Right lobe of liver (tissue), 6 donors: ENCODE measurements at places on chromosomes 2 and 18. TPM values are rescaled to one million over a fixed set of nuclear protein-coding genes. Genes with fewer than 3 reads are reported as not detected.

MBD5 gene
- total RNA-seq = 15.2 TPM

UBR3 gene
- total RNA-seq = 30.6 TPM

- no peaks in the 10 kb centered on the region for H3K36me3 ChIP-seq
- H3K4me1 ChIP-seq = no peaks in the 10 kb centered on the region
- DNase-seq = no peak
Measured at GRCh38 chr18:12811191-12811950, 72.7 kb downstream of the PTPN2 start.

DNA sequence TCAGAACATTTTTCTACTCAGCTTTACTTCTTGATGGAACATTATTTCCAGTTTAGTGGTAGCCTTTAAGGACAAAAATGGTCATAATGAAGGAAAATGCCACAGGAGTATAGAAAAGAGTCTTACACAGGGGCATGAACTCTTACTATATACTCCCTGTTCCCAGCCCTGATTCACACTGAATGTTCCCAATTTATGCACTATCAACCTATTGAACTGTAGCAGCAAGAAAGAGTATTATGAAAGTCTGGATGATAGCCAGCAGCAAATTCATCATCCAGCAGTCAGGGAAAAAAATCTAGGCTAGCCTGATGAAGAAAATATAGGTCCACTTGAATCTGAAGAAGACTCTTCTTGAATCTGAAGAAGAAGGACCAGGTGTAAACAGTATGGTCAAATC, 1170.3 kb upstream of the CHAC2 start:
- H3K4me1 ChIP-seq = no peaks in the 10 kb centered on the region
- H3K27me3 ChIP-seq = no peaks in the 10 kb centered on the region
- no peak for DNase-seq
- no peaks in the 10 kb centered on the region for H3K36me3 ChIP-seq
- H3K27ac ChIP-seq = no peak overlapping the region
- no peak overlapping the region for H3K4me3 ChIP-seq

DNA sequence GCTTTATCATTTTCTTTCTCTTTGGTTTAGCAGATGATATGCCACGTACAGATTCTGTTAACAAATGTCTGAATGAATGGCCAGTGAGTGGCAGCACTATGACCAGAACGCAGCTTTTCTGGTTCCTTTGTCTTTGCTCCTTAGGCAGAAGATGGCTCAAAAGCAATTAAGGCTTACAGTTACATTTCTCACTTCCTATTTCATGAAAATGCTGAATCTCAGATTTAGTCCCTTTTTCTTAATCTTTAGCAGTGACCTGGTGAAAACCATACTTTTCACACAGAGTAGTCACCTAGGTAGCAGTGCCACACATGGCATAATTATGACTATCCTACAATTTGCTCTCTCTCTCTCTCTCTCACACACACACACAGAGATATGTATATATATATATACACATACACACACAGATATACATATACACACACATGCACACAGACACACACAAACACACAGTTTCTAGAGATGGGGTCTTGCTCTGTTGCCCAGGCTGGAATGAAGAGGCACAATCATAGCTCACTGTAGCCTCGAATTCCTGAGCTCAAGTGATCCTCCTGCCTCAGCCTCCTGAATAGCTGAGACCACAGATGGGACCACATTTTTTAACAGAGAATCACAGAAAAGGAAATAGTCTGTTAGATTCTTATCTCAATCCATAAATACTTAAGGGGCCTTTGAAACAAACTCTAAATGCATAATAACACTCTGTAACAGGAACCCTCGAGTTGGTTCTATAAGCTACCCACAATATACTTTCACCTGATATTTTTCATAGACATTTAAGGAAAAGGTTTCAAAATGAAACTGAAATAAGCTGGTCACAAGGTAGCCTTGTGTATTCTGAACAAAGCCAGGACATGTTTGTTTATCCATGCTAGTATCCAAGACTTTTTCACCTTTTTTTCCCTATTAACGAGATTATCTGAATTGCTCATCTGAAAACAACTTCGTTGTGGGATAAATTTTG, 11.6 kb downstream of the PDE6D start:
- DNase-seq = no peak
- no peak overlapping the region for H3K27ac ChIP-seq

DNA sequence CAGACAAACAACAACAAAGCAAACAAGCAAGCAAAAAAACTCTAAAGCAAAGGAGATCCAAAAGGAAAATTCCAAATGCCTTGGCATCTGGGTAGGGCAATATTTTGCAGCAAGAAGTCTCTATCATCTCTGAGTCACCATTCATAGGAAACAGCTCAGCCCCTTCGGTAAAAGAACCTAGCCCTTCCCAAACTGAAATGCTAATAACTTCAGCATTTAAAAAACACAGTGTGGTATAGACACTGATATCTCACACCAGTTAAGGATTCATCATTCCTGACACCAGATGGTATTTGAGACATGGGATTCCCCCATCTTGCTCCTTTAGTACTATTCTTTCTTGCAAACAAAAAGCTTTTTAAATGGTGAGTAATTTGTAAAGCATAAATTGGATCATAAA, 491.8 kb downstream of the TXNL1 start:
- H3K27me3 ChIP-seq = no peaks in the 10 kb centered on the region
- no peak overlapping the region for H3K27ac ChIP-seq
- H3K4me3 ChIP-seq = no peak overlapping the region
- no peaks in the 10 kb centered on the region for H3K36me3 ChIP-seq

DNA sequence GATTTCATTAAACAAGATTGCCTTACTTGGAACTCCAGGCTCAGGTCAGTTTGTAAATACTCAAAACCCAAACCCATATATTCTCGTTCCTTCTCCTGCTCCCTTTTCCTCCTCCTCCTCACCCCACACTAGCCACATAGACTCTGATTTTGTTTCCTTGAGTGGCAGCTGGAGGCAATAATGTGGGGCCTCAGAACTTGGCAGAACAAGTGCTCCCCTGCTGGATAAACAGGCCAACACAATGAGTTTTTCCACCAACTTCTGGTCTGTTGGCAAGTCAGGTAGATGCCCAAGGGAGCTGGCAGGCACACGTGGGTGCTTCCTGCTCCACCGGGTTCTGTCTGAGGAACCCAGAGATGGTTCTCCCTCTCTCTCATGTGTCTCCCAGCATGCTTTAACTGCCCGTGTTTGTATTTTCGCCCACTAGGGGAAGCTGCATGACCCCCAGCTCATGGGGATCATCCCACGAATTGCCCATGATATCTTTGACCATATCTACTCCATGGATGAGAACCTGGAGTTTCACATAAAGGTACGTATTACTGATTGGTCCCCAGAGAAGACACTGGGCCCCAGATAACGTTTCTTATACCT, 61.9 kb downstream of the KIF5C start:
- no peaks in the 10 kb centered on the region for H3K4me1 ChIP-seq
- no peak overlapping the region for H3K4me3 ChIP-seq
- no peak overlapping the region for H3K27ac ChIP-seq
- DNase-seq = no peak
- H3K36me3 ChIP-seq = no peaks in the 10 kb centered on the region

DNA sequence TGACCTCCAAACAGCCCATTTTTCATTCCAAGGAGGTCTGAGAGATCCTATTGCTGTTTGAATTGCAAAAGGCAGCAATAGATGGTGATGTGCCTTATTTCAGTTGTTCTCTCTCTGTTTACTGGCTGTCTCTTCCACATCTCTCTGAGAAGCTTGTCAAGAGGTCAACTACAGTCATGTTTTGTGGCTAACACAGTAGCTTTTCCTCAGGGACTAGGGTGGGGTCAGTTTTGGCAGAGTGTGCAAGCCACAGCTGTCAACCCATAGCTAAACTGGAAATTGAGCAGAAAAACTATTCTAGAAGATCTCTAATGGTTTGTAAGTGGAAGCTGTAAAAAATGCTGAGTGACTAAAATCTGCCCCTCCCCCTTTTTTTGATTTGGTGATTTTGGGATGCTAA, 67.1 kb downstream of the DIS3L2 start:
- H3K27ac ChIP-seq = no peak overlapping the region
- DNase-seq = no peak
- H3K4me3 ChIP-seq = no peak overlapping the region
- H3K27me3 ChIP-seq = no peaks in the 10 kb centered on the region
- H3K4me1 ChIP-seq = no peaks in the 10 kb centered on the region

DNA sequence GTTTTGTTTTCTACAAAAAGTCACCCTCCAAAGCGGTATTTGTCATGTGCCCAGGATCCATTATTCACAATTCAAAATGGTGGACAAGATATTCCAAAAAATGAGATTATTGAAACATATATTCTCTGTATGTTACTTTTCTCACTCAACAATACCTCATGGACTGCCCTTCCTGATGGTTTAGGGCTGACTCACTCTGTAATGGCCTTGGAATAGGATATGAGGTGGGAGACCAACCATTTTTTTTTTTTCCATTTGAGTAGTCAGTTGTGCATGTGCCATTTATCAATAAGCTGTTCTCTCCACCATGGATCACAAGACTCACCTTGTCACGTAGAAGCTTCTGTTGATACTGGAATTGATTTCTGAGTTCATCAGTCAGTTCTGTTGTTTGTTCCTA, 64.5 kb downstream of the LYPD6 start:
- H3K27me3 ChIP-seq = no peaks in the 10 kb centered on the region
- no peak overlapping the region for H3K4me3 ChIP-seq
- DNase-seq = no peak
- no peaks in the 10 kb centered on the region for H3K4me1 ChIP-seq

DNA sequence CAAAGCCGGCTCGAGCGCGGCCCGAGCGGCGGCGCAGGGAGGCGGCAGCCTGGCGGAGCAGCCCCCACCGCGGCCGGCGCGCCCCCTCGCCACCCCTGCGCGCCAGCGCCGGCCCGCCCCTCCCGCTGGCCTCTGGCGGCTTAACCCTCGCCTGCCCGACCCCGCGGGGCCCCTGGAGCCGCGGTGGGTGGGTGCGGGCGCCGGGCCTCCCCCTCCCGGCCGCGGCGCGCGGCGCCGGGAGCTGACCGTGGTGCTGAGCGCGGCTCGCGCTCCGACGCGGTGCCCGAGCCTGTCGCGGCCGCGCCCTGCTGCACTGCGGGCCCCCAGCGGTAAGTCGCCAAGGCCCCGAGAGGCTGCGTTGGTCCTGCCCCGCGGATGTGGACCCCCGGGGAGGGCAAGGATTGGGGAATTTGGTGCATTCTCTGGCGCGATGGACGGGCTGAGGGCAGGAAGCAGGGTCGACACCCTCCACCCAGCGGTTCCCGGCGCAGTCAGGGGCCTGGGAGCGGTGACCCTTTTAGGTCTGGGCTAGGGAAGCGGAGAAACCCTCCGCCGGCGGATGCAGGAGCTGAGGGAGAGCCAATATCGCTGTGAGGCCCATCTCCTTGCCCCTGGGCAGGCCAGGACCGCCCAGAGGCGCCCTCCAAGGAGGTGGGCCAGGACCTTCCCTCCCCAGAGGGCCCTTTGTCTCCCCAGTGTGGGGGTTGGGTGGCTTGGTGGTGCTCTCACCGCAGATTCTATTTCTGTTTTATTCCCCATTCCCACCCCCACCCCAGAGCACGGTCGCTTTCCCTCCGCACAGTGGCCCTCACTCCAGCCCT, 923 bp downstream of the AMER3 start:
- no peaks in the 10 kb centered on the region for H3K36me3 ChIP-seq
- no peaks in the 10 kb centered on the region for H3K4me1 ChIP-seq
- DNase-seq = no peak
- H3K4me3 ChIP-seq = no peak overlapping the region
- H3K27ac ChIP-seq = no peak overlapping the region
- H3K27me3 ChIP-seq = peaks cover 3% of the 10 kb centered on the region

DNA sequence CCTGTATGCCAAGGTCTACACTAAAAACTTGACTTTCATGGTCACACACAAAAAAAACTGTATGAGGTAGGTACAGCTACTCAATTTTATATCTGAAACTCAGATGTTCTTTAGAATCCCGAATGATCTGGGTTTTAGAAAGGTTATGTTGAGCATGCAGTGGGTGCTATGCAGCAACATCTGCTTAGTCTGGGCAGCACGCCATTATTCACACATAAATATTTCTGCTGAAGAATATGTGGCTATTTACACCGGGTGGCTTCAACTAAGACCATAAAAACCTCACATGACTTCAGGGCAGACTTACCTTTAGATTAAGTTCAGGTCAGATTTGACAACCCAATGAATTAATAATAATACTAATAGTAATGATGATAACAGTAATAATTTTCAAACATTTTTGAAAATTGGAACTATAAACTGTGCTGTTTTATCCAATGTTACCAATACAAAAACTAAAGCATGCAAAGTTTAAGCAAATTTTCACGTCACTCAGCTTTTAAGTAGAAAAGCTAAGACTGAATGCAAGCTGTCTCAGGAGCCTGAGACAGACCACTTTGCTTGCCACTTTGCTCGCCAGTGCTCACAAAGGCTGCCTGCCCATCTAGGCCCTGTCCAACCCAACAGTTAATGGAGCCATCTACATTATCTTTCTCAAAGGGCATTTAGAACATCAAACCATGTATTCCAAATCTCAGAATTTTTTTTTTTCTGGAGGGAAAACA, 292.0 kb downstream of the CNTNAP5 start:
- H3K36me3 ChIP-seq = no peaks in the 10 kb centered on the region
- no peaks in the 10 kb centered on the region for H3K27me3 ChIP-seq
- no peak for DNase-seq
- no peak overlapping the region for H3K4me3 ChIP-seq
- H3K4me1 ChIP-seq = no peaks in the 10 kb centered on the region

GRCh38 chr2:16103614-16104314, 163.4 kb downstream of the MYCN start:
- H3K27me3 ChIP-seq = no peaks in the 10 kb centered on the region
- DNase-seq = no peak
- no peaks in the 10 kb centered on the region for H3K36me3 ChIP-seq
- peak overlapping the region; percentile 37 for H3K27ac ChIP-seq

DNA sequence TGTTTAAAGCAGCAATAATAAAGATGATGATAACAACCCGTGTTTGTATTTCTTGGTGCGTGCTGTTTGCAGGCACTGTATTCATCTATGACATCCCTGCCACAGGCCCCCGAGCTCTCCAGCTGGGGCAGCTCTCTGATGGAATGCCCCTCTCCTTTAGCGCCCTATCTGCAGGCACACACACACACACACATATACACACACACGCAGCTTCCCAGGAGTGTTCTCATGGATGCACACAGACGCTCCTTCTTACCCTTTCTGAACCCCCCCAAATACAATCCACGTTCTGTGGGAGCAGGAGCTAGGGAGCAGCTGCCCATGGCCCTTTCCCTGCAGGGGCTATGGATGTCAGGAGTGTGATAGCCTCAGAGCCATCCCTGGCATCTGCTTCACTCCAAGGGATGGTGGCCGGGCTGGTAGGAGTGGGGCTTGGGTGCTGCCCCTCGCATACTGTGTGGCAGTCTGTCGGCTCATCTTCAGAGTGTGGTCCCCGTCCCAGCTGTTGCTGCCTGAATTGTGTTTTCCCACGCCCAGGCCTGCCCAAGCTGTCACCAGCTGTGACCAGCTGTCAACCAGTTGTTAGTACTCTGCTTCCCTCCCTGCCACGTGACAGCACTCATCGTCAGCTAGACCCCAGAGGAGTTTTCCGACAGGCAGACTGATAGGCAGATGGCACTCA, 50.8 kb upstream of the MYCN start:
- H3K4me3 ChIP-seq = no peak overlapping the region
- DNase-seq = no peak
- H3K27ac ChIP-seq = no peak overlapping the region
- no peaks in the 10 kb centered on the region for H3K27me3 ChIP-seq
- no peaks in the 10 kb centered on the region for H3K4me1 ChIP-seq
- H3K36me3 ChIP-seq = no peaks in the 10 kb centered on the region
